ENCODE measurements at places on chromosomes 5 and 9. TPM values are rescaled to one million over a fixed set of nuclear protein-coding genes. Genes with fewer than 3 reads are reported as not detected.

- DNase-seq, result no peak
Measured at GRCh38 chr5:77306531-77306930, 96.1 kb downstream of the PDE8B start.

ELAVL2 gene
- total RNA-seq, result not detected

GRCh38 chr5:113264046-113264445 is 170.7 kb downstream of the TSSK1B start:
- DNase-seq, result no peak

SOHLH1 gene
- total RNA-seq, result not detected

DNA sequence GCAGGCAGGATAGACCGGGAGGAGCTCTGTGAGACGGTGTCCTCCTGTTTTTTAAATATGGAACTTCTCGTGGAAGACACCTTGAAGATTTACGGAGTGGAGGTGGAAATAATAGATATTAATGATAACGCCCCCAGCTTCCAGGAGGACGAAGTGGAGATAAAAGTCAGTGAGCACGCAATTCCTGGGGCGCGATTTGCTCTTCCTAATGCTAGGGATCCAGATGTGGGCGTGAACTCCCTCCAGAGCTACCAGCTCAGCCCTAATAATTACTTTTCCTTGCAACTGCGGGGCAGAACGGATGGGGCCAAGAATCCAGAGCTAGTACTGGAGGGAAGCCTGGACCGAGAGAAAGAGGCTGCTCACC is 621 bp downstream of the PCDHGA11 start:
- DNase-seq, result no peak

IFNA2 gene
- total RNA-seq, result not detected

DNA sequence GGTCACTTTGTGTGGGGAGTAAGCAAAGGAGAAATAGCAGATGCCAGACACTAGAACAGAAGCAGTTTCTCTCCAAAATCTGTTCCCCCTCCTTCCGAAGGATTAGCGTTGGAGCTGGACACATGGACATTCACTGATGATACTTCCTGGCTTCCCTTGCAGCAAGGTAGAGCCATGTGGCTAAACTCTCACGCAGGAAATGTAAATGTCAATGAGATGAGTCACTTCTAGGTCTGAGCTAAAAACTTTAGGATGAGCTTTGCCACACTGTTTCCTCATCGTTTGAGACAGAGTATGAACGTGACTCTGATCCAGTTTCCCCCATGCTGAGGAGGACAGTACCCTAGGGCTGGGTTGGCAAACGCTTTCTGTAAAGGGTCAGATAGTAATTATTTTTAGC is 5.1 kb downstream of the BHMT2 start:
- DNase-seq, result no peak

GRCh38 chr9:93077367-93077766 is 18.6 kb upstream of the CARD19 start:
- no peak for DNase-seq

DNA sequence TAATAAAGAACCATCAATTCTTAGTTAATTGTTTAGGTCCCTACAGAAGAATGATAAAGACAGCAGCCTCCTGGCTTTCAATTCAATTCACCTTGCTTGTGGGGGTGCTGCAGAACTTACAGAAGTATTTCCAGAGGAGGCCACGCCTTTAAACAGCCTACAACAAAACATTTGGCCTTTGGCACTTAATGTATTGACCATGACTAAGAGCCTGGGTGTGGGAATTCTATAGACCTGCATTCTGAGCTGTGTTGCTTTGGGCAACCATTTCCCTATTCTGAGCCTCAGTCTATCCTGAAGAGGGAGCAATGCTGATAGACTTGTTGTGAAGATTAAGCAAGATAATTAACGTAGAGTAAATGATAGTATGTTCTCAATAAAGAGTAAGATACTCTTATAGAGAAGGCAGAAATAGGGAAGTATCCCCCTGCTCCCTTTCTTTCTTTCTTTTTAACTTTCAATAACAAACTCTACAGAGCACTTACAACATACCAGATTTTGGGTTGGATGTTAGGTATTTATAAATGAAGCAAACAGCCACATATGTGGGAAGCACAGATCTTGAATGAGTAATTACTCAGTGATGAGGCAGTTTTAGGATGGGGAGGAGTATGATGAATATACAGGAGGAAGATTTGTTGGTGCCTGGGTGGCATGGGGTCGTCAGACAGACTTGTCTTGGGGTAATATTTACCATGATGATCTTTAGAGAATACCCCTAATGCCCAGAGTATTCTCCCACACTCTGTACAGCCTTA is 28.4 kb downstream of the PAPPA start:
- peak; percentile 51 for DNase-seq

GRCh38 chr5:154476354-154477205 is 1.4 kb downstream of the HAND1 start:
- DNase-seq, result no peak

TXNDC8 gene
- total RNA-seq, result not detected

LCN1 gene
- total RNA-seq, result not detected

DNA sequence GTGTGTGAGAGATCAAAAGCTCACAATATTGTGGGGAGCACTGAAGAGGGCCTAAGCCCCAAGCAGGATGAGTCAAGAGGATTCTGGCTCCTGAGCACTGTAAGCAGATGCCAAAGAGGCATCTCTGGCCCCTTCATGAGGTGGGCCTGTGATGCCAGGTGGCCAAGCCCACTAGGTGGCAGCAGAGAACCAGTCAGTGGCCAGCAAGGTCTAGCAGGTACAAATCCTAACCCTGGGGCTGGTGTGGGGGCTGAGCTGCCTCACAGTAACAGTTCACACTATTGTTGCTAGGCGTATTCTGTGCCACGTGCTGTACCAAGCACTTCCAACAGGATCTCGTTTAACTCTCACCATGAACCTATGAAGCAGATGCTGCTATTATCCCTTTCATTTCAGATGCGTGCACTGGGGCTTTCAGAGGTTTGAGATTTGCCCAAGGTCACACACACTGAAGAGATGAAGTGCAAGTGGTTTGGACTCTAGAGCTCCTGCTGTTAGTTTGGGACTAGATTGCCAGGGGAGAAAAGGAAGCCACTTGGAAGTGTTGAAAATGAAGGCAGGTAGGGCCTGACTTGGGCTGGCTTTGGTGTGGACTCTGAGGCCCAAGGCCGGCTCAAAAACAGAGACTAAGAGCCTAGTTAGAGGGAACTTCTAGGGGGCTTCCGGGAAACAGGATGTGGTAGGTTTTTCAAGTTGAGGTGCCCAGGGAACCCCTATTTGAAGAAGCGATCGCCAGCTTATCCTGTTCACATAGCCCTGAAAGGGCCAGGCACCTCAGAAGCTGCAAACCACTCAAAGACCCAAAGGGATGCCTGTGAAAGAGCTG is 4.4 kb upstream of the MLANA start:
- DNase-seq, result peak; percentile 65

NIM1K gene
- 0.26 TPM for total RNA-seq
